ENCODE measurements at places on chromosomes 5 and 9. TPM values are rescaled to one million over a fixed set of nuclear protein-coding genes. Genes with fewer than 3 reads are reported as not detected.

- DNase-seq, result no peak
These were observed 10.1 kb downstream of the PHF2 start for GRCh38 chr9:93586290-93587057.

Gene CBY3
- not detected for total RNA-seq

Gene AK8
- total RNA-seq, result 1.2 TPM

Gene SAPCD2
- total RNA-seq, result 1.2 TPM

Gene PSIP1
- 183 TPM for total RNA-seq

Gene LECT2
- not detected for total RNA-seq

DNA sequence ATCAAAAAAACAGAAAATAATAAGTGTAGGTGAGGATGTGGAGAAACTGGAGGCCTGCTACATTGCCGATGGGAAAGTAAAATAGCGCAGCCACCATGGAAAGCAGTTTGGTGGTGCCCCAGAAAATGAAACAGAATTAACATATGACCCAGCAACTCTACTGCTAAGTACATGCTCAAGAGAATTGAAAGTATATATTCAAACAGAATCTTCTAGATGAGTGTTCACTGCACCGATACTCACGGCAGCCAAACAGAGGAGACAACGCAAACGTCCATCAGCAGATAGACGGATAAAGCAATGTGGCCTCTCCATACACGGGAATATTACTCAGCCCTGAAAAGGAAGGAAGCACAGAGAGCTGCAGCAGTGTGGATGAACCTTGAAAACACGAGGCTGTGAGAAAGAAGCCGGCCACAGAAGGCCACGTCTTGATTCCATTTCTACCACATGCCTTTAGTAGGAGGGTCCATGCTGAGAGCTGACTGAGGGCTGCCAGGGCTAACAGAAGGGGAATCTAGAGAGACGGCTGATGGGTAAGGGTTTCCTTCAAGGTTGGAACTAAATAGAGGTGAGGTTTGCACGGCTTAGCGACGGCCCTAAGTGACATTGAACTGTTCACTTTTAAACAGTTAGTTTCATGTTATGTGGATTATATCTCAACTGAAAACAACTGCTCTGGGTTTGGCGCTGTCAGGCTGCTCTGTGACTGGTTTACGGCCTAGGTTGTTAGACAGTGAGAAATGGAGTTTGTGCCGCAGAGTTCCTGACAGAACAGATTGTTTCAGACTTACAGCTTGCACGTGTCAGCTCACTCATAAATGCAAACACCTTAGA, 29.8 kb downstream of the AHRR start:
- DNase-seq, result no peak

Gene TRAF1
- total RNA-seq, result 1.6 TPM

- DNase-seq, result no peak
These were observed 92.1 kb downstream of the CDKN2A start for GRCh38 chr9:21902136-21902535.

GRCh38 chr9:2303056-2303455, 287.9 kb downstream of the SMARCA2 start:
- DNase-seq, result no peak

Gene CD74
- total RNA-seq, result 3.3 TPM
